ENCODE measurements at places on chromosomes 1 and 21.

GRCh38 chr1:29831500-29832117 is 595.3 kb downstream of the PTPRU start:
- DNase-seq = no peak

DNA sequence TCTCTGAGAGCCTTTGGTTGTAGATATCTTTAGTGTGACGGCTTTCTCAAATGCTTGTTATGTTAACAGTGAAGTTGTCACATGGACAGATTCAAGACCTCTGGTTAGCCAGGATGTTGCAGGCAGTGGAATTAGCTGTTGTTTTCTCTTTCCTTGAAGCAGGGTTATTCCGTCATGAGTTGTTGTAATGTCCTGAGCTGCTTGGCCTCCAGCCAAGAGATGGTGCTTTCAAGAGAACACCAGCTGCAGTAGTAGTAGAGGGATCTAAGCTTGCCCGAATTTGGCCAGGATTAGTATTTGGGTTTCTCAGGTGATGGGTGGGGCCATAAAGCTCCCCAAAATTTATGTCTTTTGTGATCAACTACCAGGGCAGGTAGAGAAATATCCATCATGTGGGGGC is 13.4 kb downstream of the KCNE1 start:
- DNase-seq = no peak

DNA sequence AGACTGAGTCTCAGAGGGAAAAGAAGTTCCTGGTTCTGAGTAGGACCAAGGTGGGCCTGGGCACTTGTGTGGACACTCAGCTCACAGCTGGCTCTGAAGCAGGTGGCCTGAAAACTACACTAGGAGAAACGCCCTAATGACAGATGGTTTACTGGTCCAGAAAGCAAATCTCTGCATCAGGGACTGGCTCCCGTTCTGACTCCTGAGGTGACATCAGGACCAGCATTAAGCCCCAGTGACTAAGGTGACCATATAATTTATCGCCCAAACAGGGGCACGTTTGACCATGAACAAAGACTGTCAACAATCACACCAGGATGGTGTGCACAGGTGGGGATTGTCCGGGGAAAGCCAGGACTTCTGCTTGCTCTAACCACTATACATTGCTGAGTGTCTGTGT is 12.2 kb upstream of the CD34 start:
- no peak for DNase-seq

DNA sequence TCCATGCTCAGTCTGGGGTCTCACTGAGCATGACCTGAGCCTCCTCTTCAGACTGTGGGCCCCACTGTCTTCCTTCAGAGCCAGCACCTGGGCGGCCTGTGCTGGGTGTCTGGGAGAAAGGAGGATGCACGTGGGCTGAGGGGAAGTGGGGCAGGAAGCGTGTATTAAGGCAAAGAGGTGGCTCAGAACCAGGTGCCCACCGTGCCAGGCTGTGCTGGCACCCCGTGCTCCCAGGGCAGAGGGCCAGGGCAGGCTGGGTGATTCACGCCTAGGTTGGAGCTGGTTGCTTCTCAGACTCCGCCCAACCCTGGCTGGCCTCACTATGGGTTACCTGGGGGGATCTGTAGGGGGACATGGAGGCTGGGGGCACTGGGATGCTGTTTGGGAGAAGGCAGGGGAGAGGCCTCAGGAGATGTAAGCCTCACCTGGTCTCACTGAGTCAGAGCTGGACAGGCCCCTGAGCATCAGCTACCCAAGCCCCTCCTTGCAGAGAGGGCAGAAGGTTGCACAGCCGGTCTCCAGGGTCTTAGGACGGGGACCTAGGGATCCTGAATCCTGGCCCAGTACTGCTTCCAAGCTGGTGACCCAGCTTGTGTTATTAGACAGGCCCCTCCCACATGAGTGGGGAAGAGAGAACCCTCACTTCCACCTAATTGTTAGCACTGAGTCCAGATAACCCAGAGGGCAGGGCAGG is 18.6 kb upstream of the PADI1 start:
- no peak for DNase-seq

DNA sequence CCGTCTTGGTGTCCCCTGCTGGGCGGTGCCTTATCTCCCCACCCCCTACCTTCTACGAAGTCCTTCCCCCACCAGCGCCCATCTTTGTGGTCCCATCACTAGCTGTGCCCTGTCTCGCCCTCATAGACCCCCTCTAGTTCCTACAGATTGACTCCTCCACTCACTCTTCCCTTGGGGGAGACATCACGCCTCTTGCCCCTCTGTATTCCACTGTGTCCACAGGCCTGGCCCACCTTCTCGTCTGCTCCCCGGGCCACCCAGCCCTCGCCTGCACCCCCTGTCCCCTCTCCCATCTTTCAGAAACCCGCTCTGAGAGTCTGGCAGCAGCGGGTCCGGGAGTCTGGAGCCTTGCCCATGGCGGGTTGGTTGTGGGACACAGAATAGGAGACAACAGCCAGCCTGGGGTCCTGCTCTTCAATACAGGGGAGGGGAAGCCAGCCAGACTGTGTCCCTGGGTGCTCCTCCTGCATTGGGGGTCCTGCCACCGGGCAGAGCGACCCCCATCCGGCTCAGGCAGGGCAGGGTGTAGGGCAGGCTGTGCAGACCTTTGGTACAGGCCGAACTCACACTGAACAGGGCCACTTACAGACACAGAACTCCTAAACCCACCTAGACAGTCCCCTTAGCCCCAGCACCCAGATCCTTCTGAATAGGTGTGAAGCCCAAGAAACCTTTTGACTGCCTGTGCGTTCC is 1.1 kb downstream of the RNF187 start:
- no peak for DNase-seq

- DNase-seq = no peak
These were observed 15.8 kb downstream of the COLGALT2 start for GRCh38 chr1:184021728-184022127.

DNA sequence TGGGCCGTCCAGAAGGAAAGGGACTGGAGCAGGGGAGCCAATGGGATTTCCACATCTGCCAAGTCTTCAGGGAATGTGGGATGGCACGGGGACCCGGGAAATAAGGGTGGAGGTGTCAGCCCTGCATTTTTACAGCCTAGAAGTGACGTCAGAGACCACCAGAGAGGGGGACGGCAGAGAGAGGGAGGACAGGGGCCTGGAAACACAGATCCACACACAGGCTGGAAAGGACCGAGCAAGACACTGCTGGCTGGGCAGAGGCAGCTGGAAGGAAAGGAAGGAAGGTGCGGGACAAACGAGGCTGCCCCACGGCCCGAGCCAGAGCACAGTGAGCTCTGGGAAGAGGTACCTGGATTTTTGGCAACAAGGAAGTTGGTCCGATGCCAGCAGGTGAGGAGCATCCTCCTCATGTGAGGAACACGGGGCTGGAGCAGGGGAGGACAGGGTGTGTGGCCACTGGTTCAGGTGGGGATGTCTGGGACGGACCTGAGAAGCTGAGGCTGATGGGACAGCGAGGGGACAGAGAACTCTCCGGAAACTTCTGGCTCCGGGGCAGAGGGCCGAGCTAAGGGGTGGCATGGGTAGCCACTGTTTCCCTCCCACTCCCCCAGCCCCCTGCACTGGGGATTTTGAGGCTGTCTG is 138.3 kb downstream of the PGBD5 start:
- no peak for DNase-seq

DNA sequence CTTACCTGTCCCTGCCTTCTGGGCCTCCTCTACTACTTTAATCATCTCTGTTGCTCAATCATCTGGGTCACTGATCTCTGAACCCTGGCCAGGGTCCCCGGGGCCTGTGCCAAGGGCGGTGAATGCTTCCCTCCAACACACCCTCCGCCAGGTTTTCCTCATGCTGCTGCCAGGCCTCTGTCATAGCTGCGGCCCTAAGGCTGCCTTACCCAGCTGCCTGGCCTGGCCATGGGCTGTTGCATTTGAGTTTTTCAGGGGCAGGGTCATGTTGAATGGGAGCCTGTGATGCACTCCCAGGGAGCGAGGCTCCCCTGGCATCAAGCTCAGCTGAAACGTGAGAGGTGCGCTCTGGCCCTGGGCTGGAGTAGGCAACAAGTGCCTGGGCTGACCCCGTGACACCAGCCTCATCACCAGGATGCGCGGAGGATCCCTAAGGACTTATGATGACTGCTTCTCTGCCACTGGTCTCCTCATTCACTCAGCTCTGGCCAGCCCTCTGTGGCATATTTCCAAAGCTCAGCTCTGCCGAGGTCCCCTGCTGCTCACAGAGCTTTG is 7.6 kb downstream of the EDN2 start:
- no peak for DNase-seq

DNA sequence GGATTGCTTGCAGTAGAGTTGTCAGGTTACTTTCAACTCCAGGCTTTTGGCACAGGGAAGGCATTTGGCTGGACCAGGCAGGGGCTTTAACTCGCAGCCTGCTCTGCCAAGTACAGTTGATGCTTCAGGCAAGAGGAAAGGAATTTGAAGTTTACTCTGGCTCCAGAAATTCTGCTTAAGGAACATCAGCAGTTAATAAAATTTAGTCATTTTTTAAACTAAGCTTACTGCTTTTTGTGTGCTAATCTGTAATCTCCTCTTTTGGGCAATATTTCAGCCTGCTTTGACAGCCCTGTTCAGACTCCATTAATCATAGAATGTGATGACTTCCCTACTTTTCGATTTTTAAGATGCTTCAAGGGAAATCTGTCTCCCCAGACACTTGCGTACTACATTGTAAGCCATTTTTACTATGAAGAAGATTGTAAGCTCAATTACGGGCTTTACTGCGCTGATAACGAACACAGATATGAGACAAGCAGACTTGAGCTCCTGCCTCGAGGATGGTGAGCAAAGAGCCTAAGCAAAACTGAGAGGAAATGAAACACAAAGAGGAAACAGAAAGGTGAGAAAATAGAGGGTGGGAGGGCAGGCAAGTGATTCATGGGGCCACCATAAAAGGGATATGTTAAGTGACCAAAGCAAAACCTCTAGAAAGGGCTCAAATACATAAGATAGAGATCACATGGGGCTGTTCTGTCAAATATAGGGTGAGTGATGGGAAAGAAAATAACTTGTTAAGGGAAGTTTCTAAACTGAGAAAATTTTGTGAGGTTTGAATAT is 76.6 kb upstream of the VAV3 start:
- DNase-seq = no peak

GRCh38 chr1:80048716-80049115 is 1042.2 kb upstream of the ADGRL4 start:
- DNase-seq = no peak

DNA sequence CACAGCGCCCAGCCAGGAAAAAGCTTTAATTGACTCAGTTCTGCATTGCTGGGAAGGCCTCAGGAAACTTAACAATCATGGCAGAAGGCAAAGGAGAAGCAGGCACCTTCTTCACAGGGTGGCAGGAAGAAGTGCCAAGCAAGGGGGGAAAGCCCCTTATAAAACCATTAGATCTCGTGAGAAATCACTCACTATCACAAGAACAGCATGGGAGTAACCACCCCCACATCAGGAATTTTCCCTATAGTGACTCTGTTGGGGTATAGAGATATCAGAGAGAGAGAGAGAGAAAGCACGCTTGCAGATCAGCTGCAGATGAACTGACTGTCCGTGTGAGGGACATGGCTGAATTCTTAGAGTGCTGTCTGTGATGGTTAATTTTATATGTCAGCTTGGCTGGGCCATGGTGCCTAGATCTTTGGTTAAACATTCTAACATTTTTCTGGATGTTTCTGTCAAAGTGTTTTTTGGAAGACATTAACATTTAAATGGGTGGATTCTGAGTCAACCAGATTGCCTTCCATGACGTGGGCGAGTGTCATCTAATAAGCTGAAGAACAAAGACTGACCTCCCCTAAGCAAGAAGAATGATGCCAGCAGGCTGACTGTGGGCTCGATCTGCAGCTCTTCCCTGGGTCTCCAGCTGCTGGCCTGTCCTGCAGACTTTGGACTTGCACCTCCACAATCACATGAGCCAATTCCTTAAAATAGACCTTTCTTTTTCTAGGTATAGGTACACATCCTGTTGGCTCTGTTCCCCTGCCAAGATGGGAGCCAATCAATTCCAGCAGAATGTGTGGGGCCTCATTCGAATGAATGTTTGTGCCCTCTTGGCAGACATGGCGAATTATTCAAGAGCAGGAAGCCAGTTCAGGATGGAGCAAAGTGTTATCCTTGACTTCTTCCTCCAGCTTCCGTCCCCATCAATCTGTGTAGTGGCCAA is 21.4 kb upstream of the CPT2 start:
- no peak for DNase-seq

- no peak for DNase-seq
These were observed 17.7 kb downstream of the METTL13 start for GRCh38 chr1:171799166-171799565.

- DNase-seq = no peak
These were observed 150.3 kb downstream of the DHRS3 start for GRCh38 chr1:12467570-12468286.

GRCh38 chr1:241457421-241457820 is 62.1 kb downstream of the FH start:
- no peak for DNase-seq

GRCh38 chr1:217622042-217622441 is 8.8 kb downstream of the GPATCH2 start:
- no peak for DNase-seq

DNA sequence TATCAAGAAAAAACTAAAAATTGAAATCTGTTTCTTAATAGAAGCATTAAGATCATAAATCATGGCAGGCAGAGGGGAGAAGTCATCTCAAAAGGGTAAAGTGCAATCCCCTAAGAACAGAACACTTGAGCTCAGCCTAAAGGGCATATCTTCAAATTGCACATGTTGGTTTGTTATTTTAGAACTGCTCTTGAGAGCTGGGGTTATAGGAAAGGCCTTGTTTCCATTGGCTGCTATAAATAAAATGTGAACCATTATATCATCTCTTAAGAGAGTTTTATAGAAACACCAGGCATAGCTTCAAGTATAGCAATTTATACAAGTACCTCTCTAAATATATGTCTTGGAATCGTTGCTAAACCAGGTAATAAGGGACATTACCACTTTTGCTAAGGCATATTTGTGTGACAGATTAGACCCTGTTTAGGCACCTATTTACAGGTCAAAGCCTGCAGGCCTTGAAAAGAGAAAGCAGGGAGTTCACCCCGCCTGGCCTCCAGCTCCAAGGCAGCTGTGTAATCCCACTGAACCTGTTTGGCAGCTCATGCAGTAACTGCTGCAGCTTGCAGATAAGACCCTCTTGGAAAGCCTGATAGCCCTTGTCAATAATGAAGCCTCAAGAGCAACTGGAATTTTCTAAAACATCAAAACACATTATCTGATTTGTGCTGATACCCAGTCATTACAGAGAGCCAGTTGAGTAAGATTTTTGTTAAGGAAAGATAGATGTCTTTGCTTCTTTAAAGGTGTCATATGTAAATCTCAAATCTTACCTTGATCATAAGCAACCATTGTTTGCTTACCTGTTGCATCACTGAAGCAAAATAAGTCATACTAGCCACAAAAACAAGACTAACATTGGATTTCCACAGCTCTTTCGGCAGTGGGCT is 24.2 kb upstream of the SYDE2 start:
- no peak for DNase-seq

DNA sequence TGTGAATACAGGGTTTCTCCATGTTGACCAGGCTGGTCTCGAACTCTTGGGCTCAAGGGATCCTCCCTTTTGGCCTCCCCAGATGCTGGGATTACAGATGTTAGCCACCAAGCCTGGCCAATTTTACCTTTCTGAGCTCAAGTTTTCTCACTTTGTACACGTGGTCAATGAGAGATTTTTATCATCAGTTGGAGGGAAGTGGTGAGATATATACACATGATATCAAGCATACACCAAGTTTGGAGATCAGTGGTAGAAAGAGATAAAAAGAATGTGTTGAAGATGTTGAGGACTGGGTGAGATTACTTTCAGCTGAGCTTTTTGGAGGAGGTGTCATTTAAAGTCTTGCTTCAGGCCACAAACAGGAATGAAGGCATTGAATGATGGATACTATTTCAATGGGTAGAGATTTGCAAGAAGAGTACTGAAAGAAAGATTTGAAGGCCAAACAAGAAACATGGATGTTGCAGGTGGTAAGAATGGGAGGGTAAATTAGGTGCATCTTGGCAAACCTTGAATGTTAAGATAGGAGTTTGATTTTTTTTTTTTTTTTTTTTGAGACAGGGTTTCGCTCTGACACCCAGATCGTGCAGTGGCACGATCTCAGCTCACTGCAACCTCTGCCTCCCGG is 3.0 kb upstream of the SESN2 start:
- DNase-seq = no peak

Measured in activated CD4-positive, alpha-beta T cell treated with anti-CD3 and anti-CD28 coated beads for 24 hours (primary cell).